ENCODE measurements at places on chromosomes 13 and 19.

DNA sequence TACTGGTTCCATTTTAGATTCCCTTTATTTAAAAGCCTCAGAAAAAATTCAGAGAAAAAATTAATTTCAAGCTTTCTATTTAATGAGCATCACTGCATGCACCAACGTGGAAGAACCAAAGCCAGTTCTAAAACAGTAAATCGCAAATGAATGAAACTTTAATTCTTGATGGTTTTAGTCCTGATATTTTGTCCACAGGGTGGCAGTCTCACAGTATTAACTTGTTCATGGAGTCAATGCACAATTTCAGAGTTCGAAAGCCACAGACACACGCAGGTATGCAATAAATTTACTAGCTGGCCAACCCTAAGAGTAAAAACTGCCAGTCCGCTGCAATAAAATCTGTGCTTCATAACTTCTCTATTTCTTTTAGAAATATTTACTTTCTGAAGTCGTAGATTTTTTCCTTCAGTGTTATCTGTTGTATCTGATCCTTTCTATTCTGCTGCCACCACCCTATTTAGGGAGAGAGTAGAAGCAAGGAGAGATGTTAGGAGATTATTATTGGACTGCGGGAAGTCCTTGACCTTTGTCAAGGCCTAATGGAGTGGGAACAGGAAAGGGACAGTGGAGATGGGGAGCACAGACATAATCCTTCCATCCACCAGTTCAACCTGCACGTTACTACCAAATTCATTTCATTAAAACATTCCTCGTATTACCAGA is 7.0 kb upstream of the WBP4 start:
- peak; percentile 54 for DNase-seq

GRCh38 chr19:52896431-52897137 is 851 bp downstream of the ZNF320 start:
- DNase-seq = peak; percentile 4

DNA sequence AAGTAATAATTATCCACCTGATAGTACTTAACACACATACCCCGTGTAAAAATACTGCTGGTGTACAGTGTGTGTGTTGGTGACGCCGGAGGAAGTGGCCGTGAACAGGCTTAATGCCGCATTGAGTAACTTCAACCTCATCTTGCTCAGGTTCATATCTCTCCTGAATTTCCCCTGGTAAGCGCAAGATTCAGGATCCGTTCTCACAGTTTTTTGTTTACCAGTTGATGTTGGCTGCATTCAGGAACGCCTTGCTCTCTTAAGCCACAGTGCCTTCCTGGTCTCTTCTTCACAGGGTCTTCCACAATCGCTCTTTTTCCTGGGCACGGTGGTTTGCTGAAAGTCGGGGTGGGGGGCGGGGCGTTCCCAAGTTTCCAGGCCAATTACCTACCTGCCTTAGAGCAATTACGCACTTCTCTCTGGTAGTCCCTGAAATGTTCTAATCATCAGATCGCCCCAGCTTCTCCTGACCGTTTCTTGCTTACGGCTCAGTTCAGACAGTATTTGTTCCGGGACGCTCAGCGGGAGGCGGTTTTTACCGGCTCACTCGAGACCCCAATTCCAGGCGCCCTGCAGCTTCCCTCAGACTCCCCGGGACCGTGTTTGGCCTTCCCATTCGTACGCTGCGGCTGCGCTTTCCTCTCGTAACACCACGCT is 706 bp upstream of the DNAJC3 start:
- DNase-seq = peak; percentile 10

- DNase-seq = no peak
These were observed 149.0 kb downstream of the LMO7 start for GRCh38 chr13:75785130-75785529.

GRCh38 chr13:51912091-51912490 is 50.3 kb downstream of the CCDC70 start:
- DNase-seq = no peak

- peak; percentile 72 for DNase-seq
These were observed 72.9 kb downstream of the SPATA13 start for GRCh38 chr13:24233351-24233901.

GRCh38 chr19:3981373-3981735 is 3.9 kb downstream of the EEF2 start:
- DNase-seq = no peak

DNA sequence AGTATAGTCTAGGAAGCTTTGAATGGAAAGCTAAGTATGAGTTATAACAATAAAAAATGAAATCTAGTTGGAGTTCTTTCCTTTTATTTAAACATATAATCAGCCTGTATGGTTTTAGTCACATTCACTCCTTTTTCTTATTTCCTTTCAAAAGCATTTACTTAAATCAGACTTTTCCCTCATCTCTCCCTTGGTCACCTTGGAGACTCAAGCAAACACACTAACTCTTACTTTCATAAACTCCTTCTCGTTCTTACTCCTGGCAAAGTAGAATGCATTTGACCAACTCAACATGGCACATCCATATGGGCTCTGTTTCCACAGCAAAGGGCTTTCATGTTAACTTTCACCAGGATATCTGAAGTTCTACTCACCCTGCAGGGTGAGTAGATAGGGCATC is 400.0 kb downstream of the LMO7 start:
- DNase-seq = no peak

GRCh38 chr13:84651288-84651687 is 769.0 kb upstream of the SLITRK1 start:
- peak; percentile 78 for DNase-seq

DNA sequence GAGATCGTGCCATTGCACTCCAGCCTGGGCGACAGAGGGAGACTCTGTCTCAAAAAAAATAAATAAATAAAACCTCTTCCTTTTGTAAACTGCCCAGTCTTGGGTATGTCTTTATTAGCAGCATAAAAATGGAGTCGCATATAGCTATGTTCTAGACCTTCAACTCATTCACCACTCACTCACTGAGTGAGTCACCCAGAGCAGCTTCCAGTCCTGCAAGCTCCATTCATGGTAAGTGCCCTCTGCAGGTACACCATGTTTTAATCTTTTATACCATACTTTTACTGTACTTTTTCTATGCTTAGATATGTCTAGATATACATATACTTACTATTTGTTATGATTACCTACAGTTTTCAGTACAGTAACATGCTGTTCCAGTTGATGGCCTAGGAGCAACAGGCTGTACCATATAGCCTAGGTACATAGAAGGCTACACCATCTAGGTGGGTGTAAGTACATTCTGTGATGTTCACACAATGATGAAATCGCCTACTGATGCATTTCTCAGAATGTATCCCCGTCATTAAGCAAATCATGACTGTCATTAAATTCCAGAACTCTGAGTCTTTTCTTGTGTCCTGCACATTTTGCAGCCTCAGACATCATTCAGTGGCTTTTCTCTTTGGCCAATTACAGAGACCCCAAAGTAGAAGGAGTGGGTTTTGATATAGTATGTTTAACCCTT is 13.7 kb upstream of the FARP1 start:
- peak; percentile 49 for DNase-seq

GRCh38 chr13:35706281-35706680 is 229.8 kb upstream of the MAB21L1 start:
- no peak for DNase-seq
